ENCODE measurements at places on chromosomes 2 and 18.
A peak's percentile ranks its signal among the peaks of the same experiment; 100 is the strongest.

- DNase-seq, result no peak
Measured at GRCh38 chr18:59354731-59355130, 4.3 kb downstream of the LMAN1 start.

DNA sequence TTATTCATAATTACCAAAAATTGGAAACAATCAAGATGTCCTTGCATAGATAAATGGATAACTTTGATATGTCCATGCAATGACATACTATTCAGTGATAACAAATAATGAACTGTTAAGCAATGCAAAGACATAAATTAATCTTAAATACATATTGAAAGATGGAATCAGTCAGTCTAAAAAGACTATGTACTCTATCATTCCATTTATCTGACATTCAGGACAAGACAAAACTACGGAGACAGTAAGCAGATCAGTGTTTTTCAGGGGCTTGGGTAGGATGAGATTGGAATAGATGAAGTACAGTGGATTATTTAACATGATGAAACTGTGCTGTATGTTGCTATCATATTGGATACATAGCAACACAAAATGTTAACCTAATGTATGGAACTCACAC is 21.3 kb upstream of the ZNF804A start:
- DNase-seq, result no peak

GRCh38 chr2:225725726-225726125 is 326.2 kb downstream of the NYAP2 start:
- DNase-seq, result no peak

GRCh38 chr2:2704428-2705090 is 373.5 kb upstream of the MYT1L start:
- DNase-seq, result no peak

- DNase-seq, result no peak
Measured at GRCh38 chr2:7450833-7451190, 533.6 kb downstream of the RNF144A start.

GRCh38 chr2:120240901-120241429 is 11.7 kb upstream of the RALB start:
- DNase-seq, result no peak

DNA sequence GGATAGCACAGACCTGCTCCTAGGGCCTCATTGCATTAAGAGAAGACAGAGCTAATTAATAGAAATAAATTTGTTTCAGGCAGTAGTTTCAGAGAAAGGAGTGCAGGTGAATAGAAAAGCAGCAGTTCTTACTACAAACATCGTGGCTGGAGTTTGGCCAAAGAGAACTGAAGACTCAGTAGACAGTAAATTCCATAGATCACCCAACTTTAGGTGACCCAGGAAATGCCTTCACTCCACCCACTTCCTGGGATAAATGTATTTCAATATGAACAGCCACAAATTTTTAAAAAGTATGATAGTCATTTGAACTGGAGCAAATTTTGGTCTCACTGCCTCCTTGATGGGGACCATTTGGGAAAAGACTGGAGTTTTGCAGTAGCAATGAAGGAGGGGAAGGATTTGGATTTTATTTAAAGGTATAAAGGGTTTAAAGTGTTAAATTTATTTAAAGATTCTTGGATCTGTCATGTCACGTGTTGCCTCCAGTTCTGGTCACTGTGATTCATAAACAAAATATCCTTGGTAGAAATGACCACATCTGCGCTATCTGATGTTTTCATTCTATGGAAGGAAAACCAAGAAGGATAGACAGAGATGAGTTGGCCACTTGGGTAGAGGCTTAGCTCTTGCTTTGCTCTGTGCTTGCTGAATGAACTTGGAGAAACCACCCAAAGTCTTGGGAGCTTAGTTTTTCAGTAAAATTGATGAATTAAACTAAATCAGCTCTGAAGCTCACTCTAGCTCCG is 390.2 kb downstream of the THSD7B start:
- no peak for DNase-seq

DNA sequence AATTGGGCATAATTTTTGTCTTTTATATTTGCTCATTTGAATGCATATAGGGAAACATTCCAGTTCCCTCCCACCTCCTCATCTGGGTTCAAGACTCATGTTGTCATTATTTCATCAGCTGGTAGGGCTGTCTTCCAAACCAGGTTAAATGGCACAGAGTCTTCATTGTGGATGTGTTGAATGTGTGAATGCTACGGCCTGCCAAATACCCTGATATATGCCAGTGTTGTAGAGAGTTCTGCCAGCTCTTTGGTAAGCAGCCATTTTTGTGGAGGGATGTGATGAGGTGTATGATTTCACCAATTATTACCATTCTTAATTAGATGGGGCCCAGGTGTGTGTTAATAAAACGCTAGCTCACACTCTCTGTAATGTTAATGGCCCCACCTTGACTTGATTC is 121.7 kb downstream of the LYPD6B start:
- DNase-seq, result no peak

DNA sequence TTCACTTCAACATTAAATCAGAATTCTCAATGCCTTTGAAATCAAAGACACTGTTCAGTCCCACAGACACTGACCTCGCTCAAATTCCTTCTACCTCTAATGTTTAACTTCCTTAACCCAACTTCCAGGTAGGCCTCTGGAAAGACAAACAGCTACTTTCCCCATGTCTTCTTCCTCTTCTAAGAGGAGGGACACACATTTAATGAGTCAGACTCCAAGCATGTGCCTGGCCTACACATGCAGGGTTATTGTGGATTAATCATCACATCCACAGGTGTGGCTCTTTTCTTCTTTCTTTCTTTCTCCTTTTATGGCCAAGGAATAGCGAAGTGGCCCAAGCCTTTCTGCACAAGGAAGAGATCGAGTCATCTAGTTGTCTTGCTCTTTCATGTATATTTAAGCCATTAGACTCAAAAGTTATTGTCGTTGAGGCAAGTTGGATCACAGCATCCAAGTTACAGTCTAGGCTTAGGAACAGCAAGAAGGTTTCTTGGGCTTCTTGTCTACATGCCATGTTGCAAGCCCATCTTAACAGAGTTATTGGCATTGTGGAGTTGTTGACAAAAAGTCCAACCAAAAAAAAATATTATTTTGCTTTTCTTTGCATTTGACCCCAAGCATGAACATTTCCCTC is 387.8 kb downstream of the IRS1 start:
- DNase-seq, result no peak

- no peak for DNase-seq
Measured at GRCh38 chr2:102417946-102418345, 5.0 kb upstream of the IL18RAP start.

- no peak for DNase-seq
Measured at GRCh38 chr18:29840089-29840488, 1202.5 kb downstream of the DSC3 start.

GRCh38 chr2:167607211-167607610 is 640.2 kb downstream of the STK39 start:
- no peak for DNase-seq

DNA sequence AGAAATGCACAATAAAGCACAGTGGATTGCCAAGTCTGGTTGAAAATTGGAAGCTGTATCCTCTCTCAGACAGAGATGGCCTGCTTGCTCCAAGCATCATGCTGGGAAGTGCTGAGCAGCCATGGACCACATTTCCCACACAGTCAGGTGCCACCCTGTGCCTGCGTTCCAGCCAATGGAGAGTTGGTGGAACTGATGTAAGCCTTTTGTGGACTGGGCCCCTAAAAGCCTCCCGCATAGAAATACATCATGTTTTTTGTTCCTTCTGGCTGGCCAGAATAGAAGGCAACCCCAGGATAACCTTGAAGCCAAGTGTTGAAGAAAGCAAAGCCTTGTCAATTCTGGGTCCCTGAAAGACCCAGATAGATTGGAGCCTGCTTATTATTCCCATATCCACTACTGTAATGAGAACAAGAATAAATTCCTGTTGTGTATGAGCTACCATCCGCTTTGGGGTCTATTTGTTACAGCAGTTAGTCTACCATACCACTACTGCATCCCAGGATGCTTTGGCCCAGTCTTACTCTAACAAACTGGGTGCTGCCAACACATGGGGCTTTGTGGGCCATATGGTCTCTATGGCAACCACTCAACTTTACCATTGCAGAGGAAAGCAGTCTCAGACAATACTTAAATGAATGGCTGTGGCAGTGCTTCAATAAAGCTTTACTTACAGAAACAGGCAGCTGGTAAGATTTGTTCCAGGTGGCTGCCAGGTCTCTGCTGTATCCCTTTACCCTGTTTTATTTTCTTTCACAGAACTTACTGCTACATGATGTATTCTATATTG is 65.4 kb downstream of the POLE4 start:
- DNase-seq, result no peak

- DNase-seq, result no peak
Measured at GRCh38 chr2:32910883-32911598, 35.7 kb upstream of the LTBP1 start.

GRCh38 chr2:239379641-239380170 is 21.1 kb downstream of the HDAC4 start:
- DNase-seq, result no peak

DNA sequence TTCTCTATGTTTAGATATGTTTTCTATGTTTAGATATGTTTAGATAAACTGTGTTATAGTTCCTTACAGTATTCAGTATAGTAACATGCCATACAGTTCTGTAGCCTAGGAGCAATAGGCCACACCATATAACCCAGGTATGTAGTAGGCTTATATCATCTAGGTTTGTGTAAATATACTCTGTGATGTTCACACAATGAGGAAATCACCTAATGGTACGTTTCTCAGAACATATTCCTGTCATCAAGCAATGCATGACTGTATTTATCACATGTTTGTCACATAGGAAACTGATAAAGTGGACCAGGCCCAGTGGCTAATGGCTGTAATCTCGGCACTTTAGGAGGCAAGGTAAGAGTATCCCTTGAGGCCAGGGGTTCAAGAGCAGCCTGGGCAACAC is 44.0 kb downstream of the RNF138 start:
- no peak for DNase-seq

- DNase-seq, result no peak
Measured at GRCh38 chr2:240965296-240965904, 33.0 kb upstream of the SNED1 start.

DNA sequence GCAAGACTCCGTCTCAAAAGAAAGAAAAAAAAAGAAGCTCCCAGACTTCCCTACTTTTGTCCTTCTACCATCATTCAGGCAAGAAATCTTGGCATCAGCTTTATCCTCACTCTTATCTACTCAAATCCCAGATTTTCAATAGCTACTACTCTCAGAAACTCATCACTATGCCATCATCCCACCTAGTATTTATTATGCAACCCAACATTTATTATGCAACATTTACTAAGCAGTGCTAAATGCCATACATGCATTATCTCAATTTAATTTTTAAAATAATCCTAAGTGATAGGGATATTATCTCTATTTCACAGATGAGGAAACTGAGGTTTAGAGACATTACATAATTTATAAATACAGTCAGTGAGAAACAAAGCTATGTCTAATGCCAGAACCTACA is 4.1 kb downstream of the USP37 start:
- no peak for DNase-seq

GRCh38 chr2:127095784-127096183 is 11.2 kb downstream of the BIN1 start:
- DNase-seq, result no peak

- DNase-seq, result no peak
Measured at GRCh38 chr2:10059552-10060335, 16.4 kb downstream of the KLF11 start.

GRCh38 chr18:54805571-54806334 is 22.5 kb upstream of the RAB27B start:
- DNase-seq, result no peak

GRCh38 chr2:160994141-160995002 is 165.9 kb upstream of the TANK start:
- peak; percentile 92 for DNase-seq

DNA sequence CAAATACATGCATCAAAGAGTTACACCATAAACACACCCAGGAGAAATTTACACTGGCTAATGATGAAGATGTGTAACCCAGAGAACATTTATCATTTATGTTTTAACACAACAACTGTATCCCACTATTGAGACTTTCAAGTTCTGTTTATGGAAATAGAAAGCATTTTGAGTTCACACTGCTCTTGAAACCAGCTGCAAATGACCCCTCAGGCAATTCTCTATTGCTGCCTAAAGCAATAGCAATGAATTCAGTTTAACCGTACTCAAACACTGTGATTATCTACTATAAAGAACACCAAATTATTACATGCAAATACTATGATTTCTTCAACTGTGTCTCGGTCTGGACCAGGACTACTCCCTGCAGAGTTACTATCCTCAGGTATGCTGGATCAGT is 452.7 kb upstream of the NRXN1 start:
- DNase-seq, result no peak

- DNase-seq, result no peak
Measured at GRCh38 chr2:241673797-241674725, 12.6 kb downstream of the DTYMK start.

- DNase-seq, result no peak
Measured at GRCh38 chr2:169082995-169083394, 13.6 kb downstream of the DHRS9 start.

DNA sequence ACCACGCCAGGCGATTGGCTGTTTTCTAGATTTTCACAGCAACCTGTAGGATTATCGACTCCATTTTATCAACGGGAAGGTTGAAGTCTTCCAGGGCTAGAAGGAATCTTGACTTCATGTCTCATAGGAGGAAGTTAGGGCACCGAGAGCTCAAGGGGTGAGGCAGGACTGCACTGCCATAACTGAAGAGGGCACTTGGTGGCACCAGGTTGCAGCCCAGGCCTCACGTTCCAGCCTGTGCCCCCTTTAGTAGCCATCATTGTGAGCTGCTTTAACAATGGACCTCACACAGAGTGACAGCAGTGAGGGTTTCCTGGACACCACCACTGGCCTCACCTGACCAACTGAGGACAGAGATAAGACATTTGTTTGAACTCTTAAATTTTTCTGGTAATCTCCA is 22.9 kb upstream of the RPL37A start:
- DNase-seq, result no peak

- no peak for DNase-seq
Measured at GRCh38 chr2:226130192-226130591, 669.4 kb downstream of the IRS1 start.

GRCh38 chr2:162840598-162841246 is 2.2 kb upstream of the KCNH7 start:
- DNase-seq, result no peak

- DNase-seq, result no peak
Measured at GRCh38 chr18:76514573-76514972, 19.5 kb upstream of the ZNF516 start.

DNA sequence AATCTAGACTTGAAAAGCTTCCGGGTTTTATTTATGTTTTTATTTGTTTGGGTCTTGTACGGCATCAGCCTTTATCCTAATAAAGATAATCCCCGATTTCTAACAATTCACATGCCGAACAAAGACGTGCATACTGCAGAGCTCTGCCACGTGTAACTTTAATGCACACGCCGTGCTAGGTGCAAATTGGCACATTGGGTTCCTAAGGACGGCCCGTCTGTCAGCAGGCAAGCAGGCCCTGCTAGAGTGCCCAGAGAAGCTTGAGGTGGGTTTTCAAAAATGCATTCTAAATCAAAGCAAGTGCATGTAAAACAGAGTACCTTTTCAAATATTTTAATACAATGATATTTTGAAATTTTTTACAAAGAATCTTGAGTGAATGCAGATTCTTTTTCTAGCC is 806.4 kb upstream of the POU3F3 start:
- no peak for DNase-seq

GRCh38 chr2:206341396-206341795 is 66.9 kb downstream of the ZDBF2 start:
- DNase-seq, result no peak

GRCh38 chr2:128448331-128449225 is 129.9 kb upstream of the HS6ST1 start:
- no peak for DNase-seq

- peak; percentile 82 for DNase-seq
Measured at GRCh38 chr2:130797493-130798435, 39.0 kb upstream of the ARHGEF4 start.

All from stimulated activated CD4-positive, alpha-beta T cell treated with anti-CD3 and anti-CD28 coated beads, Interleukin-12 subunit alpha, Interleukin-12 subunit beta, amount 100 ng/mL, for 48 hours (primary cell).